ENCODE measurements at places on chromosomes 3 and 15.
A peak's percentile ranks its signal among the peaks of the same experiment; 100 is the strongest.

DNA sequence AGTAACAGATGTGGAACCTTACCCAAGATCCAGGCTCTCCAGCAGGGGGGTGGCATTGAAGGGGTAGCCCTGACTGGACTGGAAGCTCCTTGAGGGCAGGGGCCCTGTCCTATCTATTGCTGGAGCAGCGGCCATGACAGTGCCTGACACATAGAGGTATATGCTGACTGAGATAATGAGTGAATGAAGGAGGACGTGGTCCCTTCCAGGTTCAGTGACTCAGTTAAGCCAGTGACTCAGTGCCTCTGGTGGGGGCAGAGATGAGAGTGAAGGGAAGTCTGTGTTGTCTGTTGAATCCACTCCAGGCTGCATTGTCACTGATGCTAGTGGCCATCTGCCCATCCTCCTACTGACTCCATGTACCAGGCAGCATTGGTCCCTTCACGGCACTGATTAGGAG lies 13.0 kb upstream of the CTXND1 start:
- no peak for DNase-seq

DNA sequence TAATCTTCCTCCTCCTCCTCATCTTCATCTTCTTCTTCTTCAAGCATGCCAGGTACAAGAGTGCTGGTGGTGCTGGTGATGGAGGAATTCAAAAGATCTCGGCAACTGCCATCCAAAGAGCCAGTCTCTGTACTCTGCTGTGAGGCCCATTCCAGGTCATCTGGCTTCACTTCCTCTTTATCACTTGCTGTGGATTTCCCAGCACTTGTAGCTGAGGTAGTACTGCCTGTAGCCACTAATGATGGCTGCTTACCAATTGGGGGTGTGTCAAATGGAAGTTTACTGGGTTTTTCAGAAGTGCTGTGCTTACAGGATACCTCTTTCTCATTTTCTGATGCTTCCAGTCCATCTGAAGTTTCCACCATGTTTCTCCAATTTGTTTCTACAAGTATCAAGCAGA lies 28.8 kb upstream of the SHC4 start:
- DNase-seq, result no peak

- DNase-seq, result no peak
These were observed 266.2 kb downstream of the LSAMP start for GRCh38 chr3:116179091-116179490.

DNA sequence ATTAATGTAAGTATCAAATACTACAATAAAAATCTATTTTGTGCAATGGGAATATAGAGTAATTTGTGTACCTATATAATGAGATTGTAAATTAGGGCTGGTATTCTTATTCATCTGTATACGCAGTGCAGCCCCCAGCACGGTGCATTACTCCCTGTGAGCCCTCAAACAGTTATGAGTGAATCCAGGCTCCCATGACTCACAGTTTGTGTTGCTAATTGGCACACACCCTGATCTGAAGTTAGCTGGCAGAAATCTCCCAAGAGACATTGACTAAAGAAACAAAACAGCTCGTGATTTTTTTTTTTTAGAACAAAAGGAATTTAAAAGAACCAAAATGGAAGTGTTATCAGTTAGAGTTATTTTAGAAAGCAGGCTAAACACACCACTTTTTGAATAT lies 15.7 kb downstream of the GK5 start:
- peak; percentile 22 for DNase-seq

GRCh38 chr3:14791343-14791945 lies 27.3 kb upstream of the FGD5 start:
- DNase-seq, result peak; percentile 17

DNA sequence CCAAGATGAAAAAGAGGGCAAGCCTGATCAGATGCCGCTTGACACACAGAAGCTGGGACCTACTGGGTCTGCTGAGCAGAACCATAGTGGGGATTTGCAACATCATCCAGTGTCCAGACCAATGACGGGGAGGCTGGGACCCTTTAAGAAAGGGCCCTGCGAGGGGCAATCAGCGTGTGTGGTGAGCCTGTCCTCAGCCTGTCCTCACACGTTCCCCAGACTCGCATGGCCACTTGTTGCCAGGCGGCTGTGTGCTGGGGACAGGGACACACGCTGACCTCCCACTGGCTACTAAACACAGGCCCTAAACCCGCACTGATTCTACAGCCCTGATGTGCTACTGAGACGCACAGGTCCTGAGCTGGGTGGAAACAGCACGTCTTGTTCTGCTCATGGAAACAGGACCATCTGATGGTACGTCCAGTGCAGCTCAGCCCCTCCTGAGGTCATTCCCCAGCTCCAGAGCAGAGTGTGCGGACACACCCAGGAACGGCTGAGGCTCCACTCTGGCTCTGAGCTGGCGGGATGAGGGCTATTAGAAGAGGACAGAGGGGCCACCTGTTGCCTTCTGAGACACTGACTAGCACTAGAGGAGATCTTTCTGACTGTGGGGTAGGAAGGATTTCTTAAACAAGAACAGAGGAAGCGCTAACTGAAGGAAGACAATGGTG lies 24.4 kb downstream of the PCSK6 start:
- no peak for DNase-seq

GRCh38 chr3:121574449-121574848 lies 6.7 kb downstream of the ARGFX start:
- DNase-seq, result peak; percentile 78

- no peak for DNase-seq
These were observed 579.3 kb upstream of the GRM7 start for GRCh38 chr3:6281662-6282061.

- DNase-seq, result no peak
These were observed 31.9 kb downstream of the RBP2 start for GRCh38 chr3:139444446-139444845.

DNA sequence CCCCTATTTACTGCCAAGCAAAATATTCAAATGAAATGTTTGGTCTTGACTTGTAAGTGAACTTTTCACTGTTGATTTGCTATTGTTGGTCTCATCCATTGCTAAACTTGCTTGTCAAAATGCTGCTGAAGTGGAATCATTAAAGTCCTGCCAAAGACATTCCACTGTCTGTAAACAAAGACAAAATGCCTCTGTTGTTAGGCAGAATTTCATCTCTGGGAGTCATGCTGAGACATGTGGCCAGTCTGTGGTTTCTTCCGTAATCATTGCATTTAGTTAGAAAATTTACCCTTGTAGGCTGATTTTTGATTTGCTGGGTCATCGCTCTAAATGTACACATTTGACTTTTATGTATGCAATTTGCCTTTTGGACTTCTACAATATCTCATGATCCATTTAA lies 577.7 kb downstream of the MECOM start:
- peak; percentile 85 for DNase-seq

DNA sequence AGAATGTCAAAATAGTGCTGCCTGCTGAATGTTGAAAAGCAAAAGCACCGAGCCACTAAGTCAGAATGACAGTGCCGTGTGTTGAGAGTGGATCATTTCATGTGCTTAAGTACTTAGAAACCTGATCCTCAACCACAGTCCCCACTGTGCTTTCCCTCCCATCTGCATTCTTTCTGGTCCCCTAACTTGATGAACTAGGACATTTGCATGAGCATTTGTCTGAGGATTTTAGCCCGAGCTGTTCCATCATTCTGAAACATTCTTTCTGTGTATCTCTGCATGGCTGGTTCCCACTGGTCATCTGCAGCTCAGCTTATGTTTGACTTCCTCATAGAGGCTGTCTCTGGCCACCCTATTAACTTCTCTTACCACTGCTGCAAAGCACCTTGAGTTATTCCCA lies 42.0 kb downstream of the SST start:
- DNase-seq, result no peak

DNA sequence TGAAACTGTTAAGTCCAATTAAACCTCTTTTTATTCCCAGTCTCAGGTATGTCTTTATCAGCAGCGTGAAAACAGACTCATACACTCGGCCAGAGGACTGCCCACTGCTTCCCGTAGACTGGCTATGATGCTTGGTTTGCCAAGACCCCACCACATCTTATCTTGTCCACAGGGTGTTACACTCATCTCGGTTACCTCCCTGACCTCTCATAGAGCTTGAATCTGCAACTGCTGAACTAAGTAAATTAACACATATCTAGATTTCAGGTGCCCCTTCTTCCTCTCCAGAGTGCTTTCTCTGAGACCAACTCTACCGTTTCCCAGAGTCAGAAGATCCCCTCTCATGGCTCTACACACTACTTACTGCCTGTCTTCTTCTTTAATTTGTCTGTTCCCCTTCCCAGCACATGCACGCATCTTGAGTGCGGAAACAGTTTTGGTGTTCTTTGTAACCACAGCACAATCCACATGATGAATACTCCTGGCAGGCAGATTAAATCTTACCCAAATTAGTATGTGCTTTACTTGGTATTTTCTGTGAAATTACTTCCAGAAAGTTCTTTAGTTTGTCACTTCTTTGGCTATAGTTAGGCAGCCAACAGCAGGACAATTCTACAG lies 49.7 kb downstream of the CD200 start:
- DNase-seq, result no peak

- no peak for DNase-seq
These were observed 116.7 kb downstream of the ERC2 start for GRCh38 chr3:56351537-56351936.

GRCh38 chr3:14304101-14305045 lies 98.0 kb upstream of the SLC6A6 start:
- no peak for DNase-seq

- no peak for DNase-seq
These were observed 35.0 kb upstream of the CFAP161 start for GRCh38 chr15:81098861-81099651.

DNA sequence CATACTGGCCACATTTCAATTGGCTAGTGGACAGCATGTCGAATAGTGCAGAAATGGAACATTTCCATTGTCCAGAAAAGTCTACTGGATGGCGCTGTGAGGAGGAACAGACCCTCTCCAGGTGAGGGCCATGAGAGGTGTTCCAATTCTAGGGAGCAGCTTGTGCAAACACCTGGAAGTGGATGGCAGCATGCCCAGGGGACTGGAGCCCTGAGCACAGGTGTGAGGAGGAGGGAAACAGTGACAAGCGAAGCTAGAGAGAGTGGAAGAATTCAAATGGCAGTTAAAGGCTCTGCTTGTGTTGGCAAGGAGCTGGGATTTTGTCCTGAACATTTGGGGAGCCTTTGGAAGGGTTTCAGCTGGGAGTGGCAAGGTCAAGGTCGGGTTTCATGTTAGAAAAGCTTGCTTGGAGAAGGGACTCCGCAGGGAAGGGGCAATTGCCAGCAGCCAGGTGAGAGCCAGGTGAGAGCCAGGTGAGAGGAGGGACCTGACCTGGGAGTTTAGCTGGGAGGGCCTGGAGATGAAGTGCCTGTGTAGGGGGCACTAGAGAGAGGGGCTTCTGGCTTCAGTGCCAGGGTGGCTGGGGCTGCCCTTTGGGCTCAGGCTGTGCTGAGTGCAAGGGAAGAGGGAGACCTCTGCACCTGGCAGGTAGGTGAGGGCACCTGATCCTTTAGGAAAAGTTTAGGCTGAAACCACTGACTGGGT lies 93.8 kb downstream of the LINGO1 start:
- no peak for DNase-seq

- no peak for DNase-seq
These were observed 50.4 kb downstream of the FLNB start for GRCh38 chr3:58058361-58059263.

- no peak for DNase-seq
These were observed 20.8 kb downstream of the FEM1B start for GRCh38 chr15:68298336-68298735.

GRCh38 chr15:43941555-43941954 lies 114.8 kb downstream of the WDR76 start:
- DNase-seq, result no peak

DNA sequence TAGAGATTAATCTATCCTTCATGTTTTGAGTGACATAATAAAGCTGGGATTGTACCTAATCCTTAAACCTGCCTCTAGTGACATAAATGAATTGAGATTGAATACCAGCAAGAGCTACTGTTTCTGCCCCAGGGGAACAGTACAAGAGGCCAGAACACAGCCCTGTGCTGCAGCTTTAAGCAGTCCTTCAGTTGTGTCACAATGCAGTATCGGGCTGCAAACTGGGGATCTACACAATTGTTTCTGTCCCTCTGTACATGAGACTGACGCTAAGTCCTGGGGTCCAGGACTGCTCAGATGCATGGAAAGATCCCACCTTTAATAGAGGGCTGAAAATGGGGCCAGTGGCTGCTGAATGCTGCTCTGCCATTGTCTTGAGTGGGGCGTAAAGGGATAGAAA lies 87.5 kb downstream of the MINAR1 start:
- DNase-seq, result no peak

GRCh38 chr3:182487143-182487542 lies 306.2 kb upstream of the ATP11B start:
- DNase-seq, result no peak

GRCh38 chr15:52336529-52336928 lies 40.9 kb upstream of the MYO5C start:
- DNase-seq, result no peak

- peak; percentile 6 for DNase-seq
These were observed 27.6 kb downstream of the OPA1 start for GRCh38 chr3:193620650-193621049.

- no peak for DNase-seq
These were observed 31.0 kb upstream of the FAM3D start for GRCh38 chr3:58697561-58697960.

DNA sequence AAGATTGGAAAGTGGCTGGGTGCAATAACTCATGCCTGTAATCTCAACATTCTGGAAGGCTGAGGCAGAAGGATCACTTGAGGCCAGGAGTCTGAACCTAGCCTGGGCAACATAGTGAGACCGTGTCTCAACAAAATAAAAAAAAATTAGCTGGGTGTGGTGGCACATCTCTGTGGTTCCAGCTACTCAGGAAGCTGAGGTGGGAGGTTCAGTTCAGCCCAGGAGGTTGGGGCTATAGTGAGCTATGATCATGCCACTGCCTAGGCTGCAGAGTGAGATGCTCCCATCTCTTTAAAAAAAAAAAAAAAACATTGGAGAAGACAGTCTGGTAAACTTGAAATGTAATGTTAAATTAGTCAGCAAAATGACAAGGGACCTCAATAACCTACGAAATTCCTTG lies 57.9 kb downstream of the STAG1 start:
- DNase-seq, result no peak

- no peak for DNase-seq
These were observed 2.9 kb upstream of the FYTTD1 start for GRCh38 chr3:197746801-197747237.

DNA sequence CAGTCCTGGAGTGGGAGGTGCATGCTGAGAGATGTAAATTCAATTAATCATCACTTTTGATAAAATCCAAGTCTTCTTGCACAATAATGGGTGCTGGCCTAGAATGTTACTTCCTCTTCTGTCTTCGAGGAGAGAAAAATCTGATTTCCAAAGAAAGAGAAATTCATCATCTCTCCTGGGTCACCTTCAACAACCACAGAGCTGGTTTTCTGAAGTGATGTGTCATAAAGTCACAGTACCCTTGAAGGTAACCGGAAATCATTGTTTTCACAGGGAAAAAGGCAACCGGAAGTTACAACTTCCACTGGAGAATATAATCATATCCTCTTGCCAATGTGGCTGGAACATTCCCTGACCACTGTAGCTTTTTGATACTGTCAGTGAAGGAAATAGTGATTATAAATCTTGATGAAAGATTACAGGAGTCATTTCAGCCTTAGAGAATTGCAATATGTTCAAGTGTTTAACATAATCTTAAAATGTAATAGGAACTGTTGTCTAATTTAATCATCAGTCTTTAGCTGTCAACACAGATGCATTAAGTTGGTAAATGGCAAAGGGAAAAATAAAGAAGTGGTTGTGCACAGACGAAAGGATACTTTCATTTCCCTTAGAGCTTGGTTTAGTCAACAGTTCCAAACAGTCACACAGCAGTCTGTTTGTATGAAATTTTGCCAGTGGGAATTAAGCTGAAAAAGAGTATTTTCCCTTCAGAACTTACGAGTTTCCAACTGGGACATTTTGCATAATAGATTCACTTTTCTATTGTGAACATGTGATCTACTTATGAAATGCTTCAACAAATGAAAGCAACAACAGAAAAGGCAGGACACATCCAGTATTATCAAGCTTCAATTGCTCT lies 106.5 kb upstream of the SLC4A7 start:
- DNase-seq, result peak; percentile 36
